Stimulated activated CD4-positive, alpha-beta T cell treated with anti-CD3 and anti-CD28 coated beads, Interleukin-12 subunit alpha, Interleukin-12 subunit beta, amount 100 ng/mL, for 24 hours (primary cell): ENCODE measurements at places on chromosomes 12 and 14.

DNA sequence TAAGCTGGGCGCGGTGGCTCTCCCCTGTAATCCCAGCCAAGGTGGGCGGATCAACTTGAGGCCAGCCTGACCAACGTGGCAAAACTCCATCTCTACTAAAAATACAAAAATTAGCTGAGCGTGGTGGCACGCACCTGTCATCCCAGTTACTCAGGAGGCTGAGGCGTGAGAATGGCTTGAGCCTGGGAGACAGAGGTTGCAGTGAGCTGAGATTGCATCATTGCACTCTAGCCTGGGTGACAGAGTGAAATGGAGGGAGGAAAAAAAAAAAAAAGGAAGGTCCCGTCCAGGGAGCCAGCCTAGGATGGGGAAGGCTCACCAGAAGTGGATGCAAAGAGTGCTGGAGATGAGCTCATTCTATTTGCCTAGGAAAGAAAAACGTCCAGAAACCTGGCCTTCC is 1.9 kb upstream of the CD27 start:
- no peak for DNase-seq

GRCh38 chr12:65327207-65328076 is 49.0 kb downstream of the MSRB3 start:
- DNase-seq, result no peak

DNA sequence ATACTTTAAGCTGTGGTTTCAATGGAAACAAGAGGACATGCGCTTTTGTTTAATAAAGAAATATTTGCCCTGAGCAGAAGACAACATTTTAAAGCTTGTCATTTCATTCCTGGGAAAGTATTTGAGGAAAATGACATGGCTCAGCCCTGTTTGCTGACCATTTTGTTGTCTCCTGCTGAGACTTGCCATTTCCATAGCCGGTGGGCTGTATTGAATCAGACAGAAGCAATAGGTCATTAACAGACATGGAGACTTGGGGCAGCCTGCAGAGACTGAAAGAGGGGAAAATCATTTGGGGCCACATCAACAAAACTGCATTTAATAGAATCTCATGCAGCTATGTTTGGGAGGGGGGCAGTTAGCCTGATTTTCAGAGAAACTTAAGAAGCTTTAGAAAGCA is 443.0 kb downstream of the NPAS3 start:
- DNase-seq, result no peak

- no peak for DNase-seq
These were observed 216.2 kb upstream of the ABCD2 start for GRCh38 chr12:39835517-39836489.

DNA sequence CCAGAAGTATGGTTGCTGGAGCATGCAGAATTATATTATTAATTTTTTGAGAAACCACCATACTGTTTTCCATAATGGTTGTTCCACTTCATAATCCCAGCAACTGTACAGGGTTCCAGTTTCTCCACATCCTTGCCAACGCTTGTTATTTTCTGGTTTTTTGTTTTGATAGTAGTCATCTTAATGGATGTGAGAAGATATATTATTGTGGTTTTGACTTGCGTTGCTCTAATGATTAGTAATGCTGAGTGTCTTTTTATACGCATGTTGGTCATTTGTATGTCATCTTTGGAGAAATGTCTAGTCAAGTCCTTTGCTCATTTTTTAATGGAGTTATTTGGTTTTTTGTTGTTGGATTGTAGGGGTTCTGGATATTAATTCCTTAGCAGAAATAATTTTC is 58.1 kb downstream of the DAAM1 start:
- no peak for DNase-seq

- no peak for DNase-seq
These were observed 52.2 kb downstream of the ST8SIA1 start for GRCh38 chr12:22282283-22282682.

GRCh38 chr12:3704512-3705353 is 48.2 kb downstream of the CRACR2A start:
- no peak for DNase-seq

DNA sequence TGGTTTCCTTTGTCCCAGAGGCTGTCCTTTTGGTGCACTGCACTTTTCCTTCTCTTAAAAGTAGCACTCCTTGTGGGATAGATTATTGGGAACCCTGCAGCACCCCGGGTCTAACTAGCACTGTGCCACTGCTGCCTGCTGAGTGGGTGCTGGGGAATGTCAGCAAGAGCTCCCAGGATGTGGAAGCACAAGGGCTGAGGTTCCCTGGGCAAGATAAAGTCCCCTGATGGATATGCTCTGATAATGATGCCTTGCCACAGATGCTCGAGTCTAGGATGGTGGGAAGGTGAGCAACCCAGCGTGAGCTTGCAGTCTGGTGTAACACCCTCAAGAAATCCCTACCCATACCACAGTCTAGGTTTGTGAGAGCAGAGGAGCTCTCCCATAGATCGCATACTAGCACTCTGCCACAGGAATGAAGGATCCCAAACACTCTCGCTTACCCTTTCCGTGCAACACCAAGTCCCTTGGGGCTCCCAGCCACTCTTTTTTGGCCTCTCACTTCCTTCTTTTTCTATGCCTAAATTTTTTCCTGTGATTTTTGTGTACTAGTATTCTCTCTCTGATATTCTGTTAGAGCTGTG is 32.6 kb downstream of the USP15 start:
- no peak for DNase-seq

DNA sequence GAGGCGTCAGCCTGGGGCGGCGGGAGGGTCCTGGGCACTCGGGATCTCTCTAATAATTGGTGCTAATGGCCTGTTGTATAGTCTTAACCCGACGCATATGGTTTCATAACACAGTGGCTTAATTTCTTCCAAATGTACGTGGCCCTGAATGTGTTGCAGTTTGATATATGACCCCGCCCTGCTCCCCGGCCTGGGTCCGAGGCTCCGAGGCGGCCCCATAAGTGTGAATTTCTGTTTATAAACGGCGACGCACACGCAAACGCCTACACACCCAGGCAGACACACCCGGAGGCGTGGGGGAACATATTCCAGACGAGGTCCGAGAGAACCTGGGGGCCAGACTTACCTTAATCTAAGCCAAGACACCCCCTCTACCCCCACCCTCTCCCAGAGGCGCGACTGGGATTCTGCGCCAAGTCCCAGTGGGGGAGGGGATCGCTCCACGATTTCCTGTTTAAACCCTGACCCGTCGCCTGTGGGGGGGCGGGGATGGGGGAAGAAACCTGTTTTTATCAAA is 9.7 kb upstream of the HOXC6 start:
- no peak for DNase-seq

- no peak for DNase-seq
These were observed 81.0 kb upstream of the CCDC196 start for GRCh38 chr14:66405158-66405557.

DNA sequence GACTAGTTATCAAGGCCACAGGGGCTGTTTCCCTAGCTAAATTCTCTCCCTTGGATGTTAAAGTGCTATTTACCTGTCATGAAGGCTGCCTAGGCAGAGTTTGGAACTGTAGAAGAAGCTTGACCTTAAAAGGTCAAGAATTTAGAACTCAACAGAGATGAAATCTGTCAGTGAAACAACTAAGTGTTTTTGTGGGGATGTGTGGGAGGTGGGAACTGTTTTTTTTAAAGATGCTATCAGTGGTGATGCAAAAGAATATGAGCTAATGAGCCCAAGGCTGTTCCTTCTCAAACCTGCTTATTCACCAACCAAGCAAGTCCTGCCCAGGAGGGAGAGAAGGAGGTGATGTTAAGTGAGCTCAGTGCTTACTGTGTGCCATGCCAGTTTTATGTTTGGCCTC is 40.8 kb upstream of the POC1B start:
- no peak for DNase-seq

DNA sequence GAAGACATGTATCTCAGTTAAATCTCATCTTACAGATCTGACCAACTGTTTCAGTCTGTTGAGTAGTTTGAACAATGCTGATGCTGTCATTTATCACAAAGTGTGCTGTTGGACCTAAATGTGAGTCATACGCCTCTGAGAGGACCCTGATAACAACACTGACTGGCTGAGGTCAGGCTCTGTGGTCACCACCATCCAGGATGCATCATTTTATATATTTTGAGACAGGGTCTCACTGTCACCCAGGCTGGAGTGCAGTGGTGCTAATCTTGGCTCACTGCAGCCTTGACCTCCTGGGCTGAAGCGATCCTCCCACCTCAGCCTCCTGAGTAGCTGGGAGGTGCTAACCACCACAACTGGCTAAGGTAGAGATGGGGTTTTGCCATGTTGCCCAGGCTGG is 181.0 kb upstream of the RGS6 start:
- no peak for DNase-seq

GRCh38 chr14:66495218-66496098 is 9.3 kb downstream of the CCDC196 start:
- no peak for DNase-seq

- DNase-seq, result no peak
These were observed 50.8 kb downstream of the TSHR start for GRCh38 chr14:81006266-81006665.

- DNase-seq, result no peak
These were observed 75.8 kb downstream of the RIN3 start for GRCh38 chr14:92589213-92589852.

DNA sequence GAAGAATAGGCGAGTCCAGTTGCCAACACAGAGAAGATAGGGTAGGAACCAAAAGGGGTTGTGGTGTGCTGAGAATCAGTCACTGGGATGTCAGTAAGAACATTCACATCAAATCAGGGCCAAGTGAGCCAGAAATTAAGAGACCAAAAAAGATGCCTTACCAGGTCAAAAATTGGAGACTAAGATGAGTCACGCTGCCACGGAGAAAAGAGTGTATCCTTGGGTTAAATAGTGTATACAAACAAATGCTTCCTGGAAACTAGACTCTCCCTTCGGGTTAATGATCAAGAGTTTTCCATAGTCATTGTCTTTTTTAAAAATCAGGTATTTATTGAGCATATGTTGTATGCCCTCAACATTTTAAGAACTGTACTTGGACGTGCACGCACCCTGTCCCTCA is 45.2 kb upstream of the BAZ1A start:
- DNase-seq, result no peak

DNA sequence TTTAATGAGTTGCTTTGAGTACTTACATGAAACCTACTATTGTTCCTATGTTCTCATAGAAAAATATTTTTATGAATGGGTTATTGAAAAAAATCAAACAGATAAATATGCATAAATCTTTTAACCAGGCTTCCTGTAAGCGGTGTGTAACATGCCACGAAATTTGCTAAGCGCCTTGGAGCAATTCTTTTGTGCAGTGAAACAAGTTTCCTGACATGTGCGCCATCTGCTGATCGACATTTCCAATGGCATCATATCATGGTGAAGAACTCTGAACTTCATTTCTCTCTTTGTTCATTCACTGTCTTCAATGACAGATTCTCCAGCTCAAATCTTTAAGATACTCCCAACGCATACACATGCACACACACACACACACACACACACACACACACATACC is 145.6 kb upstream of the NAV3 start:
- DNase-seq, result no peak

DNA sequence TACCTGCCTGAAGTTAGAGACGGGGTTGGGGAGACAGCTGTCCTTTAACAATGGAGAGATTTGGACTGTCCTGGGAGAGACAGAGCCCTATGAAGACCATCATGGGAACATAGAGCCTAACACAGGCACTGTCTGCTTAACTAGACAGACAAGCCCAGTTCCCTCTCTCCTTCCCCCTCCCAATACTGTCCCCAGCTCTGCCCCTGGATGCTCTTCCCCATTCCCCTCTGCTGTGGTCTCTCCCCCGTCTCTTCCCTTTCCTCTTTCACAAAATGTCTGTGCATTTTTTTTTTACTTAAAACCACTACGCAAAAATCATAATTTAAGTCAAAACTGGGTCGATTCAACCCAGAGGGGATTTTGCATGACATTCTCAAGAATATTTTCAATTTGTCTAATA is 232.9 kb downstream of the CHST11 start:
- no peak for DNase-seq

- DNase-seq, result no peak
These were observed 3.3 kb upstream of the ASCL1 start for GRCh38 chr12:102954134-102954533.

DNA sequence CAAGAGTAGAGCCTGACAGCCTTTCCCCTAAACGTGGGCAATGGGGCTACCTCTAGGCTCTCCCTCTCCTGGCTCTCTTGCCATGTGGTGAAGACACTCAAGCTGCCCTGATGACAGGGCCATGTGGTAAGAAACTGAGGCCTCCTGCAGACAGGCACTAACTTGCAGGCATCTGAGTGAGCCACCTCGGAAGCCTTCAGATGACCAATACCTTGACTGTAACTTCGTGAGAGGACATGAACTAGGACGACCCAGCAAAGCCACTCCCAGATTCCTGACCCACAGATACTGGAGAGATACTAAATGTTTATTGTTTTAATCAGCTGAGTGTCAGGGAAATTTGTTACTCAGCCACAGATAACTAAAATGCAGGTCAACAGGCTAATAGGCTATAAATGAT is 96.4 kb downstream of the EFCAB11 start:
- DNase-seq, result no peak

- peak; percentile 32 for DNase-seq
These were observed 58.6 kb downstream of the ZFP36L1 start for GRCh38 chr14:68734231-68734732.

- DNase-seq, result no peak
These were observed 54.7 kb downstream of the SLC6A12 start for GRCh38 chr12:159156-159782.

GRCh38 chr14:97218691-97219430 is 421.7 kb downstream of the VRK1 start:
- peak; percentile 4 for DNase-seq

- no peak for DNase-seq
These were observed 4.2 kb downstream of the PPM1H start for GRCh38 chr12:62930546-62931425.

DNA sequence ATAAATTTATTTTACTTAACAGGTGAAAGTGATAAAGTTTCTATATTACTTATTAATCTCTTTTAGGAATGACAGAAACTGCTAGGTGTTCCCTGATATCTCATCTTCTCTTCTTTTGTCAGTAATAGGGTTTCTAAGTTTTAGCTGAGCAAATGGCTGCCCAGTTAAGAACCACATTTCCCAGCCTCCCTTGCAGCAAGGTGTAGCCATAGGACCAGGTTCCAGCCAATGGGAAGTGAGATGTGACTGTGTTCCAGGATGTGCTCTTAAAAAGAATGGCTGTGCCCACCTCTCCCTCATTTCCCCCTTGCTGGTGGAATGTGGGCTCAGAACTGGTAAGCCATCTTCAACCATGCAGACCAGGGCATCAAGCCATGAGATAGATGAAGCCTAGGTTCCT is 165.6 kb downstream of the HELB start:
- no peak for DNase-seq

DNA sequence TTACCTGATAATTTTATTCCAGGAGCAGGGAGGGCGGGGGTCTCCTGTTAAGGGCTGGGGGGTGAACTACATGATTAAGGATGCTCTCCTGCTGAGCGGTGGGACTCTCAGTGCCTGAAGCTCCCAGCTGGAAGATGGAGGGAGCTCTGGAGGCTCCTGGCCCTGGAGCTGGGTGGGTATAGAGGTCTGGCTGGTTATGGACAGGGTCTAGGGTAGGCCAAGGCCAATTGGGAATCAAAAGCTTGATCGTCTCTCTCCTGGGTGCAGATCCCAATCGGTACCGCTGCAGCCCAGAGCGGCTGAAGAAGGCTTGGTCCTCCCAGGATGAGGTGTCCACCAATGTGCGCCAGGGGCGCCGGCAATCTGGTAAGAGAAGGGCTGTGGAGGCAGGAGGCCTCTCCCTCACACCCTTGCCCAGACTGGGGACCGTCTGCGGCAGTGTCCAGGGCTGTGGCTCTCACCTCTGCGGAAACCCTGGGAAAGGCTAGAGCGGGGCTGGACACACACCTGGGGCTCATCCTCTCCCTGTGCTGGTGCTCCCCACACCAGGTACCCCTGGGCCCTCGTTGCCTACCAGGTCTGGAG is 28.4 kb downstream of the PLEKHG3 start:
- DNase-seq, result no peak

- no peak for DNase-seq
These were observed 57.1 kb downstream of the NIN start for GRCh38 chr14:50773632-50774541.
